ENCODE measurements at places on chromosomes 4 and X.

- no peak for DNase-seq
Observed at GRCh38 chrX:97897998-97898397, 1014.3 kb downstream of the RPA4 start.

DNA sequence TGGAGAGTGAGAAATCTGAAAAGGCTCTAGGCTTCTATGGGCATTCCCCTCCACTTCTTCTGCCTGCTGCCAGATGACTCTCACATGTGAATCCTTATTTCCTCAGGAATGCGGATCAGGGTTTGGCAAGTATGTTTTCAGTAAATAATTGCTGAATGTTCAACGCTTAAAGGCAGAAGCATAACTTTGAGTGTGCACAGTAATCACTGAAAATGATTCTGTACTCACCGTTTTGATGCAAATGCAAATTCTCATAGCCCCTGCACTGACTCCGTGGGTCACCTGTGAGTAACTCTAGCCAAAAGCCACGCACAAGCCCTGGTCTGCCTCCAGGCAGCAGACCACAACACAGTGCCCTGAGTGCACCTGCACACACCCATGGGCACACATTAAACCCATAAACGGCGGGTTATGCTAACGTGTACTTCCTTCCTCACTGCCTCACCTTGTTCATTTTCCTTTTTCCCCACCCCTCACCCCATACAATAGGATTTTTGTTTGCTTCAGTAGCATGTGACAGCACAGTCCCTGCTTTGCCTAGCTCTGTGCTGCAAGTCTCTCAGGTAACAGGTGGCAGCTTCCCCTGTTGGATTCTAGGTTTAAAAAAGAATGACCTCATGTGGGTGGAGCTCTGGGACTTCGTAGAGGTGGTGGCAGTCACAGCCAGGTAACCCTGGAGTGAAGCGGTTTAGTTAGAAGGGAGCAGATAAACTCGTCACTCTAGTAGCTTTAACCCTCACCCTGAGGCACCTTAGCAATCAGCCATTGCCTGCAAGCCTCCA, at the start of gene ARHGEF38:
TSS of gene ARHGEF38 (plus strand) at position 656 of the 782 bp plus-strand sequence. CDS start 146 bp downstream, outside the sequence.
- DNase-seq: no peak

DNA sequence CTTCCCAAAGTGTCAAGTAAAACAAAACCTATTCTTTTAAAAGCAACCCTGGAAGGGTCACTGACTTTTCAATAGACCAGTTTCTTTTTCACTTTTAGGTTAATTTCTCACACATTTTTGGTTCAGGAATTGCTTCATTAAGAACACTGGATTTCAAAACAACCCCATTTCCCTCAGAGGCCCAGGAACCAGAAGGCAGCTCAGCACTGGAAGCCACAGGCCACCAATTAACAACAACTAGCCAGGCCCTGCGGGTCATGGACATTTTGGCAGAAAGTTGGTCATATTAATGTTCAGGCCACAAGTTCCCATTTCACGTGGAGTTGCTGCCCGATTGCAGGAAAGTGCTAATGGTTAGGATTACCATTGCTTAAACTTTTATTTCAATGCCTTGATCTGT, 39.8 kb downstream of the HAND2 start:
- DNase-seq: no peak

- no peak for DNase-seq
Observed at GRCh38 chr4:171334549-171334948, 478.7 kb upstream of the GALNTL6 start.

GRCh38 chr4:147682755-147683154, 1.2 kb downstream of the PRMT9 start:
- DNase-seq: no peak

DNA sequence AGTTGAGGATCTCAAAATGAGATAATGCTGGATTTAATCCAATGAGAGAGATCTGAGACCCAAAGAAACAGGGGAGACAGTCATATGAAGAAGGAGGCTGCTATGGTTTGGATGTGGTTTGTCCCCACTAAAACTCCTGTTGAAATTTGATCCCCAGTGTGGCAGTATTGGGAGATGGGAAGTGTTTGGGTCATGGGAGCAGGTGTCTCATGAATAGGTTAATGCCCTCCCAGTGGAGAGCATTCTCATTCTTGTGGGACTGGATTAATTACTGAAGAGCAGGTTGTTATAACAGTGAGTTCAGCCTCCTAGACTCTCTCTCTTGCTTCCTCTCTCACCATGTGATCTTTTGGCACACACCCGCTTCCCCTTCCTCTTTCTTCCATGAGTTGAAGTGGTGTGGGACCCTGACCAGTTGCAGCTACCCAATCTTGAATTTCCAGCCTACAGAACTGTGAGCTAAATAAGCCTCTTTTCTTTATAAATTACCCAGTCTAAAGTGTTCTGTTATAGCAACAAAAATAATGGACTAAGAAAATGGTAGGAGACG, 70.3 kb downstream of the PPEF2 start:
- DNase-seq: no peak

DNA sequence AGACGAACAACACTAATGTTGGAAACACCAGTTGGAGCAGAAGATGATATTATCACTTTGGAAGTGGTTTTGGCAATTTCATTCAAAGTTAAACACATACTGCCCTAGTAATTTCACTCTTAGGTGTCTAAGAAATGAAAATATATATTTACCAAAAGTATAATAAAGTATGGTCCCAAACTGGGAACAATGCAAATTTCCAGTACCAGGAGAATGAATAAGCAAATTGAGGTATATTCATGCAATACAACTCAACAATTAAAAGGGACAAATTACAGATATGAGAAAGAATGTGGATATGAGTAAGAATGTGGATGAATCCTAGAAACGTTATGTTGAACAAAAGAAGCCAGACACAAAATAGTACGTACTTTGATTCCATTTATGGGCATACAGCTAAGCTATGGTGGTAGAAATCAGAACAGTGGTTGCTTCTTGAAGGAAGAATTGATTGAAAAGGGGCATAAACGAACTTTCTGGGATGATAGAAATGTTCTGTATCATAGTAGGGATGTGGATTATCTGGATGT, 10.0 kb downstream of the ELMOD2 start:
- DNase-seq: no peak

DNA sequence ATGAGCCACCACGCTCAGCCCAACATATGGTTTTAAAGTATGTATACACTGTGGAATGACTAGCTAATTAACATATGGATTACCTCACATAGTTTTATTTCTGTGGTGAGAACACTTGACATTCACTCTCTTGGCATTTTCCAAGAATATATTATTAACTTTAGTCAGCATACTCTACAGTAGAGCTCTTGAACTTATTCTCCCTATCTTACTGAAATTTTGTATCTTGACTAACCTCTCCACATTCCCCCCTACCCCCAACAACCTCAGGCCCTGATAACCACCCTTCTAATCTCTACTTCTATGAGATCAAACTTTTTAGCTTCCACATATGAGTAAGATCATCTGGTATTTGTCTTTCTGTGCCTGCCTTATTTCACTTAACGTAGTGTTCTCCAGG, 38.6 kb upstream of the AGA start:
- DNase-seq: no peak

DNA sequence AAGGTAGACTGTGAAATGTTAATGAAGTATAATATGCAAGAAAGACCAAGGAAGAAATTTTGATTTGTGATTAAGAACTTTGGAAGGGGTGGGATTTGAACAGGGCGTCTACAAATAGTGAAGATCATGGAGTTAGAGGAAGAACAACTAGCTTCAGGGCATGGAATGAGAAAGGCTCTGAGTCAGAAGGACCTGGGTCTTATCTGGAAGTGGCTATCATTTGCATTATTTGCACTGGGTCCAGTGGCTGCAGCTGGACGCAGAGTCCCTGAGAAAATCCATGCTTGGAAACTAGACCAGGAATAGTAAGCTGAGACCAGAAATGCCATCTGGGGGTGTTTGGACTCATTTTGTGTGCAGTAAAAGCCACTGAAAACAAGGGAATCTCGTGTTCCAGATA, 4.3 kb upstream of the LIMCH1 start:
- DNase-seq: no peak

- no peak for DNase-seq
Observed at GRCh38 chrX:29487714-29488113, 727.6 kb upstream of the MAGEB2 start.

GRCh38 chrX:1112321-1112720, 100.1 kb downstream of the CRLF2 start:
- no peak for DNase-seq

DNA sequence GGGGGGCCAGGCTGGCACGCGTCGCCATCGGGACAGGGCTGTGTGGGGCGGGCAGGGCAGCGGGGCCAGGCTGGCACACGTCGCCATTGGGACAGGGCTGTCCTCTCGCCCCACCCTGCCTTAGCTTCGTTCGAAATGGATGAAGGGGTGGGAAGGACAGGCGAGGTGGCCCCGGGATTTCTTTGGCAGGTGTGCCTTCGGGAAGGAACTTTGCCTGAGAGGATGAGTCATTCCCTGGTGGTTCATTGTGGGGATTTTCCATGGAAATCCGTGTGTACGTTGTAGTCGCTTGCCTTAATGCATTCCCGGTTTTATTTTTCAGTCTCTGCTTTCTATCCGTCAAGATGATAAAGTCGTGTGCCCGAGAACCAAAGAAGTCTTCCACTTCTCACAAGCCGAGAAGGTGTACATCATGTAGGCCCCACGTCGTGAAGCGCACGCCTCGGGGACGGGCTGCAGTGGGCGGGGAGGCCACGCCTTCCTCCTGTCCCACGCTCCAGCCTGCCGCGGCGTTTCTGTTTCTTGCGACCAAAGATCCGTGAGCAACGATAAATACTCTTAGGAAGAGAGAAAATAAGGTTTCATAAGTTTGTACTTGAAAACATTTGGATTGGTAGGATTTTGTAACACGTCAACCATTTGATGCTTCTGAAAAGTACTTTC, 8.1 kb upstream of the UVSSA start:
- no peak for DNase-seq

DNA sequence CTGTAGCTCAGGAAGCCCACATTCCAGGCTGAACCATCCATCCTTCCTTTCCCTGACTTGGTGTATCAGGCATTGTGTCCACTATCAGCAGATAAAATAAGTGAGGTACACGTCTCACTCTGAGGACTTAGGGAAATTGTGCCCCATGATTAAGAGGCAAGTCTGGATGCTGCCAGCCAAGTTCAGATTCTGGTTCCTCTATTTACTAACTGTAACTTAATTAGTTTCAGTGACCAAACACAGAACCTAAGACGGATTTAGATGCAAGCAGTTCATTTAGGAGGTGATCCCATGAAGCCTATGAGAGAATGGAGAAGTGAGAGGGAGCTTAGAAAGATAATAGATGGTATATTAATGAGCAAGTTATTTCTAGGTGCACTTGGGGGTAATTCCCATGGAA, 56.6 kb upstream of the PACRGL start:
- no peak for DNase-seq

- no peak for DNase-seq
Observed at GRCh38 chrX:133645256-133645655, 230.0 kb upstream of the GPC4 start.

GRCh38 chr4:156765277-156765676, 206.3 kb downstream of the PDGFC start:
- no peak for DNase-seq

DNA sequence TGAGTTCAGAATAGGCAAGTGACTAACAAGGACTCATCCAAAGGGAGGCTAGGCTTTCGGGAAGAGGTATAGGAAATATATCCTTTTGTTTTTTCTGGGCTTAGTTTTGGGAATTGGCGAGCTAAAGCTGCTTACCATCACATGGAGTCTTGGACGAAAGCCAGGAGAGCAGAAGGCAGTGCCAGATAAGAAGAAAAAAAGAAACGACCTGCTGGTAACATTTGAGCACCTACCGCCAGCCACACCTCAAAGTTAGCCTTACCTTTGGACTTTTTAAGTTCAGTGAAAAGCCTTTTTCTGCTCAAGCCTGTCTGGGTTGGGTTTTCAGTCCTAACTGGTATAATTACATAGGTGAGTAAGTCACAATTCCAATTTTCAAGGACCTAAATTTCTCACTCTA, 85.1 kb upstream of the LCORL start:
- DNase-seq: no peak

DNA sequence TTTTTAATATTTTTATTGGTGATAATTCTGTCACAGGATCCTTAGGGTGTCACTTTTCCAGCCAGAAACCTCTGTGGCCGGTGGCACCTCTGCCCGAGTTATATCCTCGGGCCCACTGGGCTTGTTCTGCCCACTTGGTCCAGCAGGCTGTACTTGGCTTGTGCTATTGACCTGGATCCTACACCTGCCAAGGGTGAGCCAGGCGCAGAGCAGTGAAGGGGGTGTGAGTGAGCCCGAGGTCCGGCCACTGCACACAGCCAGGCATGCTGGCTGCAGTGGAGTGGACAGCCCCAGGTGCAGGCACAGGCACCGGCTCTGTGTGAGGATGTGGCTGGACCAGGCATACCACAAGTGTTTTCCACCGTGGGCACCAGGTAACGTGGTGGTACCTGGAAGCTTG, 54.7 kb upstream of the NUDT6 start:
- DNase-seq: no peak

DNA sequence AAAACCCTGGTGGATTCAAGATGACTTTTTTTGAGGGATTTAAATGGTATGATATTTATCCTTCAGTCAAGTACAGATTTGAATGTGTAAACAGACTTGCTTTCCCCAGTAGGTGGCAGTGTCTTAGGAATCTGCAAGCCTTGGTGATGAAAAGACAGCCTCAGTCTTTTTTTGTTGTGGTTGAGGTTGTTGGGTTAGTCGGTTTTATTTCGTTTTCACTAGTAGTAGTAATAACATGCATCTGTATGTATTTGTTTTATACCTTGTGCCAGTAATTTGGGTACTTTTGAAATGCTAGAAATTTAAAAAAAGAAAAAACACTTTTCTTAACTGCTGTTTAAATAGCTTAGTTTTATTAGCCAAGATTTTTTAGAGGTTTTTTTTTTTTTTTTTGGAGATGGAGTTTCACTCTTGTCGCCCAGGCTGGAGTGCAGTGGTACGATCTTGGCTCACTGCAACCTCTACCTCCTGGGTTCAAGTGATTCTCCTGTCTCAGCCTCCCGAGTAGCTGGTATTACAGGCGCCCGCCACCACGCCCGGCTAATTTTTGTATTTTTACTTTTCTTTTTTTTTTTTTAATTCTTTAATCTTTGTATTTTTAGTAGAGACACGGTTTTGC, 39.2 kb downstream of the COPS4 start:
- no peak for DNase-seq

Data from bone marrow (tissue), 2 donors.